ENCODE measurements at places on chromosomes 6 and 20.

DNA sequence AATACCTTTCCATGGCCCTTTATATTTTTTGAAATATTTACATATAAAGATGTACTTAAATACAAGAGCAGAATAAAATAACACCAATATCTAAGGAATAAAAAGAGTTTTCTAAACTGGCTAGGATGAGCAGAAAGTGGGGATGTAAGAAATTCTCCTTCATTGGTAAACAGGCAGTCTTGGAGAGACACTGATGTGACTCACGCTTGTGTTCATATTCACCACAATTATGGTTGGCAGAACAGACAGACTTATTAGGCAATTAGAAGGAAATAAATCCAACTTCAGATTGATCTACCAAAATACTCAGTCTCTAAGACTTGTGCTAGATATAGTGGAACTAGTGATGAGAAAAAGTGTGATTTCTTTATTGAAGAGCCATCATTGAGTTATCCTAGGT lies 463.7 kb downstream of the CDC5L start:
- DNase-seq: no peak

GRCh38 chr6:116975600-116975999 lies 98.6 kb downstream of the RFX6 start:
- no peak for DNase-seq

- no peak for DNase-seq
Observed at GRCh38 chr6:117267054-117267347, 1.6 kb downstream of the VGLL2 start.

- no peak for DNase-seq
Observed at GRCh38 chr20:62547364-62547763, 71.6 kb upstream of the GATA5 start.

DNA sequence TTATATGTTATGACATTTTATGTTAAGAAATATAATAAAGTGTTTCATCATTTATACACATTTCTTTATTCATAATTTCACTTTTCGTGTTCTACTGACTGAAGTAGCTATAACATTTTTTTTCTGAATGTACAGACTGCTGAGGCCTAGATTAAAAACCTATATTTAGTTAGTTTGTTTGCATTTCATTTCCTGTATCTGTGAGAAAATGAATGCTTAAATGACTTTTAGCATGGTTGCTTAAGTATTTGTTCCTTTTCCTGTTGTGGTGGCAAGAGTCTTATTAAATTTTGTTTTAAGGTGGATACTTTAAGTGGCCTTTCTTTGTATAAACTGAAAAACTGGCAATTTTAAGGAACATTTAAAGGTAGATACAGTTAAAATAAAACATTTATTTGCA lies 779.7 kb upstream of the MAN1A1 start:
- DNase-seq: no peak

- no peak for DNase-seq
Observed at GRCh38 chr6:33418690-33419291, 884 bp upstream of the CUTA start.

- no peak for DNase-seq
Observed at GRCh38 chr6:27025351-27025750, 222.2 kb upstream of the PRSS16 start.

DNA sequence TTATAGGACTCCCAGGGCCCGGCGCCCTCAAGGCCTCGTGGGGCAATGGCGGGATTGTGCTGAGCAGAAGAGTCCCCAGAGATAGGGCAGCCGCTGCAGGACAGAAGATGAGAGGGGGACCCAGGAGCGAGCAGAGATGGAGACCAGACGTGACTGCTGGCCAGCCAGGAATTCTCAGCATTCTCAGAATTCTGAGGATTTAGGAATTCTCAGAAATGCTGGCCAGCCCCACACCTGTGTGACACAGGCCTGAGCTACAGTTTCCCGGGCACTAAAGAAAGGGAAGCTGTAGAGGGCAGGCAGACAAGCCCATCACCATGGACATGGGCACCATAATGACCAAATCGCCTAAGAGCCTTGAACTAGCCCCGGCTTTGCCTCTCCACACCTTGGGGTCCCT lies 186.2 kb upstream of the CDH4 start:
- DNase-seq: no peak

DNA sequence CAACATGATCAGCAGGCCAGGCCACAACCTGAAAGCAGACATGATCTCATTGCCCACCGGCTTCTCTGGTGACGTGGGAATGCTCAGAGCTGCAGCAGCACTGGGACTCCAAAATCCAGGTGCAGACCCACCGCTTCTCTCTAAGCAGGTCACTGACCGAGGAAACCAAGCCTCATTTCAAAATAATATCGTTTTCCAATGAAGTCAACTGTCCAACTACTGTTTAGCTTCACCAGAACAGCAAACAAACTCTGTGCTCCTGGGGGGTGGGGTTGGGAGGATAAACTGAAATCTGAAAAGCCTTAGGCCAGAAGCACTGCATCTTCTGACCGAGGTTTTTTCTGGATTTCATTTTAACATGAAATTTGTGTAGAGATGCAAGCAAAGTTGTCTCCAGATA lies at the start of gene GPLD1:
Gene GPLD1 (minus strand): TSS at position 109 of the 400 bp plus-strand sequence. CDS start 67 bp downstream, at position 42.
- no peak for DNase-seq

- DNase-seq: no peak
Observed at GRCh38 chr6:84805145-84805544, 40.7 kb upstream of the TBX18 start.

- DNase-seq: no peak
Observed at GRCh38 chr20:2871661-2872458, 1.4 kb upstream of the PTPRA start.

GRCh38 chr20:40326784-40327183 lies 362.3 kb downstream of the MAFB start:
- no peak for DNase-seq

DNA sequence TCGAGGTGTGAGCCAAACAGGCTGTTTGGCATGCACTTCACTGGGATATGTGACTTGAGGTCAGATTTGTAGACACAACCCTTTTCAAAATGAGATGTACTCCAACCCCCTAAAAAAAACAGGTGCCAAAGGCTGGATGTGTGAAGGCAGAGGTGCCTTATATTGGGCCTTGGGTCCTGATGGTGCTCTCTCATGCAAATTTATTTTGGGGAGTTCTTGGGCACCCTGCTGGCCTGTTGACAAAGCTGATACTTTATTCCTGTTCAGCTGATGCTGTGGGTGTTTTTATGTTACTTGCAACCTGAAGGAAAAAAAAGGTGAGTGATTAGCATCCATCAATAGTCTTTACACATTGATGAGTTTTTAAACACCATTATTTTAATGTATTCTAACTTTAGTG lies 121.5 kb downstream of the DNAH8 start:
- no peak for DNase-seq

GRCh38 chr20:49167811-49168507 lies 20.2 kb downstream of the STAU1 start:
- DNase-seq: no peak

DNA sequence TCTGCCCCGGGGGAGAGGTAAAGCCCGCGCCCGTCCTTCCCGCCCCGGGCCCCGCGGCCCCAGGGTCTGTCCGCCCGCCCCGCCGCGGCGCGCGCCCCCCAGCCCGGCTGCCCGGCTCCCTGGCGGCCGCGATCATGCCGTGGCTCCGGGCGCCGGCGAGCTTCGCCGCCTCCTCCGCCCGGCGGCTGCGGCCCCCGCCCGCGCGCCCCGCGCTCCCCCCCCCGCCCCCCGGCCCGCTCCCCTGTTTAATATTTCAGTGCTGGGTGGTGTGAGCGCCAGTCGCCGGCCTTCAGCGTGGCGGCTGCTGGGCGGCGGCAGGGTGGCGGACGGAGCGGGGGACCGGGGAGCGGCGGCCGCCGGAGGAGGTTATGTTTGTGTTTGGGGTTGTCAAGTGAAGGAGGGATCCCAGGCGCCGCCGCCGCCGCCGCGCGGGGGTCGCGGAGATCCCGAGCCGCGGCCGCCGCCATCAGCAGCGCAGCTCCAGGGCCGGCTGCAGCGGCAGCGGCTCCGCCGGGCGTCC lies at the start of gene HIVEP1:
Gene HIVEP1 (plus strand): TSS at position 275 of the 520 bp plus-strand sequence. CDS start 3,317 bp downstream, outside the sequence.
- no peak for DNase-seq

DNA sequence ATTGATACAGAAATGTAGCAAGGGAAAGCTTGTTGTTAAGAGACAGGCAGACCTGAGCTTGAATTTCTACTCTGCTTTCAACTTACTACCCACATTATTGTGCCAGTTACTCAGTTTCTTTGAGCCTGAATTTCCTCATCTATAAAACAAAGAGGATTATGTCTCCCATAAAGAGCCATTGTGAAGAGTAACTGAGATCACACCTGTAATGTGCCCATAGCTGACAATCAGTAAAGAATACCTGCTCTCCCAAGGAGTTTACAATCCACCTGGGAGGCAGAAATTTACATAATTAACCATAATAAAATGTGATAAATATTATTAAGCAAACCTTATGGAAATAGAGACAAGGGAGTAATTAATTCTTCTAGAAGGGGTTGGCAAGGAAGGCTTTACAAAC lies 204.9 kb downstream of the EPM2A start:
- no peak for DNase-seq

DNA sequence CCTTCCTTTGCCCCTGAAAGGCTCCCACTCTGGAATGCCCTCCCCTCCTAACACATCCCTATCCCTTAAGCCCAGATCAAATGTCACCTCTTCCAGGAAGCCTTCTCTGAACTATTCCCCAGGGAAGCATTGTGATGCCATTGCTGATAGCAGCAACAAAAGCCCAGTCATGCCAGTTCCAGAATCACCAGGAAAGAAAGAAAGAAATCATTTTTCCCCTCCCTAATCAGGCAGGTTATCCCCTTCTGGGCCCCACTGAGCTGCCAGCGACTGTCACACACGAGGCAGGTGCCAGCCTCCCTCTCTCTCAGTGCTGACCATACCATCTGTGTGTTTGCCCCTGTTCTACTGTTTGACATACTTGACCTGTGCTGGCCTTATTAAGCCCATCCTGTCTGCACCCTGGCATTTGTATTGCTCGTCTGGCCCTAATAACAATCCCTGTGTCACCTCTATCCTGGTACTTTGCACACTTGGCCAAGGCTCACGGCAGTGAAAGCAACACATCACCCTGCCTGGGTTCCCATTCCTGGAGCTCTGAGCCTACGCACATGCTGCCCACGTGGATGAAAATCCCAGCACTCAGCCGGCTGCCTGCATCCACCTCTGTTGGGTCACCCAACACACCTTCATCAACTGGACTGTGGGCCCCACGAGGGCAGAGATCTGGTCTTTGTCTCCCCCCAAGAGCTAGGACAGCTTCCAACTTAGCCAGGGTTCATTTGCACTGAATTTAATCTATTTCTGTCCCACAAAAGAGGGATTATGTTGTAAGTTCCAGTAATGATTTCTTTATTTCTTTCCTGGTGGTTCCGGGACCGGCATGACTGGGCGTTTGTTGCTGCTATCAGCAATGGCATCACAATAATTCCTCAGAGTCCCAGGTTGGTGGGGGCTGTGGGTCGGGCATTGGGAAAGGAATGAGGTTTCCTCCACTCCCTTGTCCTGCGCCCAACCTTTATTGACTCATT lies 5.3 kb upstream of the BPIFB1 start:
- DNase-seq: no peak

- no peak for DNase-seq
Observed at GRCh38 chr20:9143926-9144325, 75.0 kb downstream of the PLCB4 start.

- DNase-seq: no peak
Observed at GRCh38 chr20:60255415-60255814, 297.2 kb downstream of the CDH26 start.

GRCh38 chr20:10625641-10626040 lies 48.2 kb downstream of the JAG1 start:
- DNase-seq: no peak

GRCh38 chr6:22774129-22774528 lies 204.8 kb downstream of the HDGFL1 start:
- no peak for DNase-seq

- DNase-seq: no peak
Observed at GRCh38 chr6:118353564-118353963, 194.5 kb upstream of the PLN start.

- no peak for DNase-seq
Observed at GRCh38 chr6:83119742-83120300, 52.4 kb downstream of the DOP1A start.

Data from central memory CD8-positive, alpha-beta T cell (primary cell).